Smooth muscle cell of bladder (primary cell): ENCODE measurements at places on chromosomes 6 and 20. TPM values are rescaled to one million over a fixed set of nuclear protein-coding genes. Genes with fewer than 3 reads are reported as not detected.

FKBP1C gene
- total RNA-seq: 0.46 and 0.57 TPM in 2 replicates

RIOK1 gene
- 17.9 and 21.1 TPM in 2 replicates for total RNA-seq

PRND gene
- total RNA-seq: 0.14 and 0.18 TPM in 2 replicates

WFDC2 gene
- not detected in 2 replicates for total RNA-seq

ID4 gene
- total RNA-seq: 8.0 and 10.2 TPM in 2 replicates

ANKRD66 gene
- total RNA-seq: not detected in 2 replicates

CST3 gene
- 114 and 136 TPM in 2 replicates for total RNA-seq

RRAGD gene
- total RNA-seq: 0.14 and 3.1 TPM in 2 replicates

INSM1 gene
- not detected in 2 replicates for total RNA-seq

CCM2L gene
- not detected in 2 replicates for total RNA-seq

ECT2L gene
- total RNA-seq: under 0.01 TPM in 1 of 2 replicates, not detected in the other

CAGE1 gene
- total RNA-seq: 0.09 and 0.14 TPM in 2 replicates

ARID1B gene
- total RNA-seq: 26.0 and 28.7 TPM in 2 replicates

CAPN11 gene
- under 0.01 and 0.09 TPM in 2 replicates for total RNA-seq

NCOA5 gene
- 5.0 and 7.2 TPM in 2 replicates for total RNA-seq

TCF21 gene
- total RNA-seq: 19.0 and 27.4 TPM in 2 replicates

RTN4IP1 gene
- total RNA-seq: 4.1 and 5.6 TPM in 2 replicates

PRICKLE4 gene
- total RNA-seq: not detected in 2 replicates

SLC17A1 gene
- total RNA-seq: not detected in 2 replicates

GPR6 gene
- not detected in 2 replicates for total RNA-seq

HUS1B gene
- total RNA-seq: 0.71 and 0.83 TPM in 2 replicates

DNMT3B gene
- 0.85 and 1.0 TPM in 2 replicates for total RNA-seq

C6orf15 gene
- not detected in 2 replicates for total RNA-seq

PCMTD2 gene
- 37.7 and 41.5 TPM in 2 replicates for total RNA-seq

SPACA1 gene
- total RNA-seq: not detected in 2 replicates

SOBP gene
- 4.2 and 5.3 TPM in 2 replicates for total RNA-seq

SLCO4A1 gene
- total RNA-seq: 0.09 and 0.14 TPM in 2 replicates

TPX2 gene
- total RNA-seq: 4.6 and 5.6 TPM in 2 replicates

RFX6 gene
- total RNA-seq: not detected in 2 replicates

HLA-F gene
- 2.6 and 8.0 TPM in 2 replicates for total RNA-seq

BMP5 gene
- under 0.01 and 2.1 TPM in 2 replicates for total RNA-seq
